K562 (cell line): ENCODE measurements at places on chromosomes 3 and 15. TPM values are rescaled to one million over a fixed set of nuclear protein-coding genes. Genes with fewer than 3 reads are reported as not detected.

- H3K4me3 ChIP-seq, result no peak overlapping the region
- H3K36me3 ChIP-seq, result no peaks in the 10 kb centered on the region
- no peaks in the 10 kb centered on the region for H3K4me1 ChIP-seq
- DNase-seq, result no peak
Measured at GRCh38 chr3:59440285-59441028, 390.6 kb upstream of the CFAP20DC start.

- no peak for DNase-seq
- H3K4me3 ChIP-seq, result no peak overlapping the region
- H3K4me1 ChIP-seq, result no peaks in the 10 kb centered on the region
Measured at GRCh38 chr3:66195347-66195783, 25.4 kb upstream of the SLC25A26 start.

DNA sequence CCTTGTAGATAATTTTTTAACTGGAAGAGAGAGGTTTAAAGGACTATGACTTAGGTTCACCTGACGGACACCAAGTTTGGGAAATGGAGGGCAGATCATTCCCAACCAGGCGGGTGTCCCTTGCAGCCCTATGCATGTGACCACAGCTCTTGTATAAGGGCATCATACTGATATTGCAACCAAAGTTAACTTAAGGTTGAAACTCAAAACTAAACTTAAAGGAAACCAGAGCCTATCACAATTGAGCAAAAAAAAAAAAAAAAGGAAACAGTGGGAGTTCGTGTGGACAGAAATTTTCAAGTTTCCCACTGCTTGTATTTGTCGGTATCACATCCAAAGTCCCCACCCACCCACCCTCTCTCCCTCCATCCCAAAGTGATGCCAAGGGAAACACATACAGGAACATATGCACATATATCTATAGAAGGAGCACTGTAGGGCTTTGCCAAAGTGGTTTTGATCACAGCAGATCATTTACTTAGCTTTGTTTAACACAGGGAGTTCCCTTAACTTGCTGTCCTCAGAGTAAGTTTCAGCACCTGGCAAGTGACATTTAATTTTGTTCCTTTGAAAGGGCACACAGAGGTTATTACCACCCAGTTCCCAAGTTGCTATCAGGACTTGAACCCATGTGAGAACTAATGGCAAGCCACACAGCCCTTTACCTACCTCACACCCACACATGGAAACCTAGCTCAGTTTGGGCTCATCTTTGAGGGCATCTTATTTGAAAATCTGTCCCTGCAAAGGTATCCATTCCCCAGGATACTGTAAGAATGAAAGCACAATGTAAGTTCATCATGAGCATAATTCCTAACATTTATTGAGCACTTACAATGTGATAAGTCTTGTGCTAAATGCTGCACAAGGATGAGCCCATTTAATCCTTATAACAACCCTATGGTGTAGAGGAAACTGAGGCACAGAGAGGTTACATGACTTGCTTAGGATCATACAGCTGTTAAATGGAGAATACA is 204.5 kb upstream of the CMC1 start:
- DNase-seq, result no peak
- no peak overlapping the region for H3K4me3 ChIP-seq
- no peaks in the 10 kb centered on the region for H3K4me1 ChIP-seq
- no peak overlapping the region for H3K27ac ChIP-seq

- H3K27me3 ChIP-seq, result peaks cover 20% of the 10 kb centered on the region
- DNase-seq, result no peak
- no peaks in the 10 kb centered on the region for H3K36me3 ChIP-seq
- no peak overlapping the region for H3K4me3 ChIP-seq
- no peaks in the 10 kb centered on the region for H3K4me1 ChIP-seq
Measured at GRCh38 chr15:80608688-80609087, 86.4 kb upstream of the ABHD17C start.

GRCh38 chr3:2921903-2922302 is 188.3 kb downstream of the IL5RA start:
- H3K4me3 ChIP-seq, result no peak overlapping the region
- H3K36me3 ChIP-seq, result no peaks in the 10 kb centered on the region
- peak; percentile 8 for DNase-seq
- H3K4me1 ChIP-seq, result no peaks in the 10 kb centered on the region

Gene AHSG
- total RNA-seq, result 0.69 and 1.2 TPM in 2 replicates

Gene GASK1A
- 0.13 TPM in 1 of 2 replicates, not detected in the other for total RNA-seq

Gene HIGD2B
- 0.22 TPM in 1 of 2 replicates, not detected in the other for total RNA-seq

GRCh38 chr15:93249623-93250022 is 160.6 kb upstream of the RGMA start:
- no peak overlapping the region for H3K27ac ChIP-seq
- H3K4me3 ChIP-seq, result no peak overlapping the region
- H3K36me3 ChIP-seq, result no peaks in the 10 kb centered on the region
- peaks cover 4% of the 10 kb centered on the region; the same call in 1 of the 3 replicates for H3K27me3 ChIP-seq
- no peak for DNase-seq
- H3K4me1 ChIP-seq, result no peaks in the 10 kb centered on the region

DNA sequence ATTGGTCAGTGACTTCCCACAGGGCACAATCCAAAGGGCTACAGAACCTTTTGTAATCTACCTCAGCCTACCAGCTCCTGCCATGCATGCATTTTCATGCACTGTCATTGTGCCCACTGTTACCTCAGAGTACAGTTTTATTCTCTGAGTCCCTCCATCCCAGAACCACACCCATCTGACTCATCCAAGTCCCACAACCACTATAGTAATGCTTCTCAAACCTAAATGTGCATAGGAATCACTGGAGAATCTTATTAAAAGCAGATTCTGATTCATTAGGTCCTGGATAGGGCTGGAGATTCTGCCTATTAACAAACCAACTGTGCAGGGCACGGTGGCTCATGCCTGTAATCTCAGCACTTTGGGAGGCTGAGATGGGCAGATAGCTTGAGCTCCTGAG is 3.7 kb upstream of the B3GALNT1 start:
- no peak for DNase-seq
- H3K27ac ChIP-seq, result no peak overlapping the region
- H3K36me3 ChIP-seq, result no peaks in the 10 kb centered on the region
- H3K27me3 ChIP-seq, result peaks cover 15% of the 10 kb centered on the region

Gene RBP2
- not detected in 2 replicates for total RNA-seq

GRCh38 chr3:157491136-157491535 is 12.1 kb downstream of the VEPH1 start:
- H3K27me3 ChIP-seq, result no peaks in the 10 kb centered on the region
- H3K4me3 ChIP-seq, result no peak overlapping the region
- no peaks in the 10 kb centered on the region for H3K36me3 ChIP-seq

Gene USP13
- total RNA-seq, result 0.94 and 1.4 TPM in 2 replicates
